ENCODE measurements at places on chromosomes 5 and 9.

DNA sequence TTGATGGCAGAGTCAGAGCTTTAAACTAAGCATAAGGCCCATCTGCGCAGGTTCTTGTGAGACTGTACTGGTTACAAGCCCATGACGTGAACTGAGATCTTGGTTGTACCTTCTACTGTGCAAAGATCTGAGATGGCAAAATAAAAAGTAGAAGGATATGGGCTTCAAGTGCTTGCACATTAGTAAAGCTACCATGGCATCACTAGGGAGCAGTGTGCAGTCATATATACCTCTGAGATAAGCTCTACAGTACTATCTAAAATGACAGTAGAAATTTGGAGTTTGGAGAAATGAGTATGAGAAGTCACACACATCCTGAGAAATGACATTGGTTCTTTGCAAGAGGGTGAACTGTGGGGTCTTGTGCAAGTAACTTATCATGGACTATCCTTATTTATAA, 408.2 kb upstream of the PRR16 start:
- DNase-seq, result no peak

- no peak for DNase-seq
Measured at GRCh38 chr9:28801144-28801799, 1228.0 kb upstream of the C9orf72 start.

DNA sequence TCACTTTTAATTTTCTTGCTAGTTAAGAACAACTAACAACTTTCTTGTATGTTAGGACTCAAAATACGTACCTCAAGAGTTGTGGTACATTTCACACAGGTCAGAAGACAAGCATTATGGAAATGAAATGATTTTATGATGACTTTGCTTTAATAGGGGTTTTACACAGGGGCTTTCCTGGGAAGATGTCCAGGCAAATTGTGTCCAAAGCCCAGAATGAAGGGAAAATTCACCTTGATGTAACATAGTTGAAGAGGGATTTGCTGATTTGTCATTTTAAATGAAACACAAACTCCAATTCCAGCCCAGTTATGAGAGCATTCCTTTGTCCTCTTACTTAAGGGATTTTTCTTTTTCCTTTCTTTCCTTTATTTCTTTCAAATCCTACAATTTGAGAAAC, 89.2 kb downstream of the ARL15 start:
- DNase-seq, result no peak

DNA sequence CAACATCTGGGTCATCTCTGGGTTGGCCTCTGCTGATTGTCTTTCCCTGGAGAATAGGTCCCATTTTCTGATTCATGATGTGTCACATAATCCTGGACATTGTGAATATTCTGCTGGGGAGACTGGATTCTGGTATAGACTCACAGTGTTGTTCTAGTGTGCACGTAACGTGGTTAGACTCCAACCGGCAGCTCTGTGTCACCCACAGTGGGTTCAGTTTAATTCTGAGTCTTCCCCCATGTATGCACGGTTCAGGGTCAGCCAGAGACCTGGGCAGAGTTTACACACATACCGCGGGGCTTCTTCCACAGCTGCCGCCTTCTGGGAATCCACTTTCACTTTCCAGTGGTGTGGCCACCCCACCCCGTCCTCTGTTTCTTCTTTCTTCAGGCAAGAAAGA, 38.0 kb upstream of the LRRC14B start:
- DNase-seq, result no peak

GRCh38 chr5:23014825-23015224, 161.7 kb upstream of the CDH12 start:
- DNase-seq, result no peak

All from stimulated activated CD8-positive, alpha-beta memory T cell treated with anti-CD3 and anti-CD28 coated beads, Interleukin-12 subunit alpha, Interleukin-12 subunit beta, amount 100 ng/mL, for 4 hours (primary cell).